Caki2 (cell line): ENCODE measurements at places on chromosomes 16 and 17. TPM values are rescaled to one million over a fixed set of nuclear protein-coding genes. Genes with fewer than 3 reads are reported as not detected.

The GFAP gene
- total RNA-seq, result not detected in 2 replicates

The ADAP2 gene
- total RNA-seq, result 15.5 and 21.6 TPM in 2 replicates

DNA sequence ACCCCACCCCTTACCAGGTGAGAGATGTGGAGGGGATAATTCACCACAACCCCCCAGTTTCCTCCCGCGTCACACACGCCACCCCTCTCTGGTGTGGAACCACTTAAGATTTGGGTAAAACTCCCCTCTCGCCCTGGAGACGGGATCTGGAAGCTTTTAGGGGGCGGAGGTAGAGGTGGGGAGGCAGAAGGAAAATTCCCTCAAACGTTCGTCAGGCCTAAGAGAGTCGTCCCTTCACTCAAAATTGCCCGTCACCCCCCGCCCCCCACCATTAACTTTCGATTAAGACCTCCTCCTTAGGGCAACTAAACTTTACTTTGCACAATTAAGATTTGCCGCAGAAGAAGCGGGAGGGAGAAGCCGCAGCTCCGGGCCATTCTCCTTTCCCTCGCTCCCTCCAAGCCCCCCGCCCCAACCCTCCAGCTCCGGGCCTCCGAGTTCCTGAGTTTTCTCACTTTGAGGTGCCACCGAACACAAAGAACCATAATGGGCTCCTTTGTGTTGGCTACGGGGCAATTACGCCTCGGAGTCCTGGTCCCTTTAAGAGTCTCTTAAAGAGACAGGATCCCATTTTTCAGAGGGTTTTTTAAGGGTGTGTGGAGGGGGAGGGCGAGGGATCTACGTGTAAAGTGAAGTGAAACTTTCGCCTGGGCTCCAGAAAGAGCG is 985 bp upstream of the FZD2 start:
- DNase-seq, result peak; percentile 53

GRCh38 chr16:16945207-16945606 is 525.6 kb downstream of the XYLT1 start:
- DNase-seq, result no peak
